ENCODE measurements at places on chromosomes 13 and 19.

DNA sequence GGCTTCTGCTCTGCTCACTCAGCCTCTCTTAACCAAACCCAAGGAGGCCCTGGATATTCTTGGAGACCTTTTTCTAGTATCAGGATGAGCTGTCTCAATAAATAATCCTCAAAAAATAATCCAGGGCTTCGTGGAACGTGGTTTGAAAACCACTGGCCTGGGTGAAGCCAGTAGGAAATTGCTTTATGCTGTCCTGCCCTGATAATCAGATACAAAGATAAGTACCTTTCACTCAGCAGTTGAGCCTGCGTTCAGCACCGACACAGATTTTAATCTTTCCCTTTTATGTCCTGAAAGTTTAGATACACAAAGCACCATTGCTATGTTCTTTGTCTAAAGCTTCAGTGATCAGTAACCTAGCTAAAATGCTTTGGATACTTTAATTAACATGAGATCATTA is 460.0 kb downstream of the RFC3 start:
- DNase-seq = no peak

- DNase-seq = no peak
These were observed 509.5 kb downstream of the UQCRFS1 start for GRCh38 chr19:28703400-28703956.

GRCh38 chr13:35603593-35604285 is 127.2 kb upstream of the MAB21L1 start:
- DNase-seq = no peak

GRCh38 chr13:111156421-111156820 is 41.3 kb downstream of the ARHGEF7 start:
- no peak for DNase-seq

- no peak for DNase-seq
These were observed 39.5 kb downstream of the RASL11A start for GRCh38 chr13:27309967-27310598.

DNA sequence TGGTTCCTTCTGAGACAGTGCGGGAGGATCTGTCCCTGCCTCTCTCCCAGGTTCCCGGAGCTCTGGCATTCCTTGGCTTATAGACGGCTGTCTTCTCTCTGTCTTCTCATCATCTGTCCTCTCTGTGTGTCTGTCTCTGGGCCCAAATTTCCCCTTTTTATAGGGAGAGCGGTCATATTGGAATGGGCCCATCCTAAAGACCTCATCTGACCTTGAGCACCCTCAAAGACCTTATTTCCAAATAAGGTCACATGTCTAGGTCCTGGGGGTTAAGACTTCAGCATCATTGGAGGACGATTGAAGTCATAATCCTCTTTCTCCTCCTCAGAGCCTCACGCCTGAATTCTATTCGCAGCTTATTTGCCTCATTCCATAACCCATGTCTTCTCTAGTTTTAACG is 98.4 kb downstream of the RAB20 start:
- no peak for DNase-seq

DNA sequence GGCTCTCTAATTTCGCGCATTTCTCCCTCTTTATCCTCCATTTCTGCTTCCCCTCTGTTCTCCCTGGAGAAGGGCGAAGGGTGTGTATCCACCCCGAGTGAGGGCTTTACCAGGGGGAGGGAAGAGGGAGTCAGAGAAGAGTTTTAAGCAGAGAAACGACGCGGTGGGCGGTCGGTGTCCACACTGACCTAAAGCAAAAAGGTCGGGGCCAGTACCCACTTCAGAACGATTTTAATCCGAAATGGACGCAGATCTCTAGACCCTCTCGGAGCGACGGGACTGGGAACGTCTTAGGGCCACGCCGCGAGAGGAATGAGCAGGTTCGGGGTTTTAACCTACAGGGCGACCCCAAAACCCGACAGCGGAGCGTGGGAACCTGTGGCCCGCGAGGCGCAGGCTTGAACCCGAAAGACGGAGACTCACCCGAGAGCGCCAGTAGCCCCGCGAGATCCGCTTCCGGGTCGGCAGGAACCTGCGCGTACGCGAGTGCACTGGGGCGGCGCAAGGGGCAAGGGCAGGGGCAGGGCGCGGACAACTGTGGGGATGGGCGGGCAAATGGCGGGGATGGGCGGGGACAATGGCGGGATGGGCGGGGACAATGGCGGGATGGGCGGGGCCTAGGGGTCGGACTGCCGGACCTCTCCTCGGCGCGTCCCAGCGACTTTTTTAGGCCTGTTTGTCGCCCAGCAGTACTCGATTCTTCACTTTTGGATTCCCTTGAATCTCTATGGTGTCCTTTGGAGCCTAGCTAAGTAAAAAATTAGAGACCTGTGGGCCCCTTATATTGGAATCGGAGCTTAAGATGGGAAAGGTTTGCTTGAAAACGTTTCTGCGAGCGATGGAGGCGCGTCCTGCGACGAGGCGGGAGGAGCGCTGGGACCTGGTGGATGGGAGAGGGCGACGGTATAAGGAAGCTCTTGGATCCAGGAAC is at the start of gene ZNF677:
TSS of gene ZNF677 (minus strand) at position 463 of the 931 bp plus-strand sequence. CDS start 3,323 bp downstream, outside the sequence.
- DNase-seq = peak; percentile 50

DNA sequence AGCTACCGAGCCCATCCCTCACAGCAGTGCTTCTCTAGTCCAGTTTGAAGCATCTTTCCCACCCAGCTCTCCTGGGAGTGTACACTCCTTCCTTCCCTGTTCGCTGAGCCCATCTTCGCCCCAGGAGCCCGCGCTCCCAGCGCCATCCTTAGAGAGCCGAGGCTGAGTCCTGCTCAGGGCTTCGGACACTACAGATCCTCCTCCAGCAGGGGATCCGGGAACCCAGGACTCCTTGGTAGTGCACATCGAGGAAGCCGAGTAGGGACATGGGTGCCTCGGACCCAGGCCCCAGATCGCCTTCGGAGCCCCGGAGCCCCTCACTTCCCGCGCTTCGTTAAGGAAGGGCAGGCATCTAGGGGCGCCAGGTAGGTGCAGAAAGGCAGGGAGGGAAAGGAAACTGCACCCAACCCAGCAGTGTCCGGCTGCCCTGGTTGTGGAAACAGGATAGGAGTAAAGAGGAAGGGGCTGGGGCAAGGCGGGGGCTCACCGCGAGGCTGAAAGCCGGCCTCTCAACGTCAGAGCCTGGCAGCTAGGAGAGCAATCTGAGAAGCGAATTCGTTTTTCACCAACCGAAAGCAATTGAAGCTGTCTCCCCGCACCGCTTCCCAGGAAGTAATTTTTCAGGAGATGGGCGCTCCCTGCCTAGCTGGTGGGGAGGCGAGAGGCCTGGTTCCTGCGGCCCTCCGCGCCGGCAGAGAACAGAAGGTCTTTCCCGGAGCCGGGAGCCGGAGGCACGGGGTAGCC is 1.0 kb downstream of the PDX1 start:
- DNase-seq = no peak

GRCh38 chr13:38693641-38694040 is 6.8 kb downstream of the FREM2 start:
- no peak for DNase-seq

- no peak for DNase-seq
These were observed 111.3 kb downstream of the ZDHHC20 start for GRCh38 chr13:21347753-21348318.

DNA sequence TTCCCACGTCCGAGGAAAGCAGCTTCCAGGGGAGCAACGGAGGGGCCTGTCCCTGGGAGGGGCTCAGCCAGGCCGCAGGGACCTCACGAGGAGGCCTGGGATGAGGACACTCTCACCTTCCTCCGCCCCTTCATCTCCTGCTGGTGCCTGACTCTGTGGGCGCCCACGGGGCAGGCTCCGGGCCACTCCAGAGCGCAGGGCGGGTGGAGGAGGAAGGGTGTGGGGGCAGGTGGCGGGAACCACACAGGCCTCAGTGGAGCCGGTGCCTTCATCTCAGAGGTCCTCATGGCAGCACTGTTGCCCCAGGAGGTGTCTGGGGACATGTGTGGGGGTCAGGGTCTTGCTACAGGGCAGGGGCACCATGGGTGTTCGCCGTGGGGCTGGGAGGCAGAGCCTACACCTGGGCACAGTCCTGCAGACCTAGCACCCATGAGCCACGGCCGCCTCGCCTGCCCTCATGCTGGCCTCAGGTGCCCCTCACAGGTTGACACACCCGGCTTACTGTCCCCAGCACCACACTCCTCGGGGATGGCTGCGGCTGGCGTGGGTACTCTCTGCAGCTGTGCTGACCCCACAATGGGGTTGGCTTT is 10.1 kb upstream of the TMEM255B start:
- DNase-seq = no peak

- no peak for DNase-seq
These were observed 244.7 kb downstream of the DCLK1 start for GRCh38 chr13:35886332-35887114.

DNA sequence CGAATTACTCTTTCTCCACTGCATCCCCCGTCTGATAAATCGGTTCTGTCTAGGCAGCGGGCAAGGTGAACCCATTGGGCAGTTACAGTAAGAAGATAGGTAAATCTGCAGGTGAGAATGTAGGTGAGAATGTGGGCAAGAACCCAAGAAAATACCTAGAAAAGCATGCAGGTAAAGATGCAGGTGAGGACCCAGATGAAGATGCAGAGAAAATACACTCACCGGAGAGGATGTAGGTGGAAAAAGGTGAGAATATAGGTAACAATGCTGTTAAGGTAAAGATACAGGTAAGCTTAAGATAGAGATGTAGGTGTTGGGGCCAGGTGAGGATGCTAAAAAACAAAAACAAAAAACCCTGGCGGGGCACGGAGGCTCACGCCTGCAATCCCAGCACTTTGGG is 6.3 kb upstream of the TNFSF14 start:
- DNase-seq = no peak

GRCh38 chr13:109152311-109152820 is 523.0 kb downstream of the MYO16 start:
- no peak for DNase-seq

DNA sequence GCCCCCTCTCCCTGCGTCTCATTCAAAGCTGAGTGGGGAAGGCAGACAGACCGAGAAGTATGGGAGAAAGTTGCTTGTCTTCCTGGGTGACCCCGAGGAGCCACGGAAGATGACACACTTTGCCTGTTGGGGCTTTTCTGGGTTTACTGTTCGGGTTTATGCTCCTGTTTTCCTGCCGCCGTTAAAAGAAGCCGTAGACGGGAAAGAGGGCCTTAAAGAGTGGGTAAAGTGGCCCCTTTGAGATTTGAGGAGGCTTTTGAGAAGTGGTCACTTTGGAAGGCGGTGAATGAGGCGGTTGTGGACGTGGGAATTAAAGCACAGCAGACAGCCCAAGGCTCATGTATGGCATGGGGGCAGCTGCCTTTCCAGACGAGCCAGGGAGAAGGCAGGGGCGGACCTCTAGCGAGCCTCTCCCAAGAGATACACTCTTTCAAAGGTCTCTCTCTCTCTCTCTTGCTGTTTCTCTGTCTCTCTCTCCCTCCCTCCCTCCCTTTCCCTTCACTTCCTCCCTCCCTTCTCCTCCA is 493 bp upstream of the LHFPL6 start:
- no peak for DNase-seq

Measured in stimulated activated CD8-positive, alpha-beta memory T cell treated with anti-CD3 and anti-CD28 coated beads, Interleukin-7, amount 100 ng/mL, for 1 hour (primary cell).